ENCODE measurements at places on chromosomes 1 and 21.
A peak's percentile ranks its signal among the peaks of the same experiment; 100 is the strongest.

DNA sequence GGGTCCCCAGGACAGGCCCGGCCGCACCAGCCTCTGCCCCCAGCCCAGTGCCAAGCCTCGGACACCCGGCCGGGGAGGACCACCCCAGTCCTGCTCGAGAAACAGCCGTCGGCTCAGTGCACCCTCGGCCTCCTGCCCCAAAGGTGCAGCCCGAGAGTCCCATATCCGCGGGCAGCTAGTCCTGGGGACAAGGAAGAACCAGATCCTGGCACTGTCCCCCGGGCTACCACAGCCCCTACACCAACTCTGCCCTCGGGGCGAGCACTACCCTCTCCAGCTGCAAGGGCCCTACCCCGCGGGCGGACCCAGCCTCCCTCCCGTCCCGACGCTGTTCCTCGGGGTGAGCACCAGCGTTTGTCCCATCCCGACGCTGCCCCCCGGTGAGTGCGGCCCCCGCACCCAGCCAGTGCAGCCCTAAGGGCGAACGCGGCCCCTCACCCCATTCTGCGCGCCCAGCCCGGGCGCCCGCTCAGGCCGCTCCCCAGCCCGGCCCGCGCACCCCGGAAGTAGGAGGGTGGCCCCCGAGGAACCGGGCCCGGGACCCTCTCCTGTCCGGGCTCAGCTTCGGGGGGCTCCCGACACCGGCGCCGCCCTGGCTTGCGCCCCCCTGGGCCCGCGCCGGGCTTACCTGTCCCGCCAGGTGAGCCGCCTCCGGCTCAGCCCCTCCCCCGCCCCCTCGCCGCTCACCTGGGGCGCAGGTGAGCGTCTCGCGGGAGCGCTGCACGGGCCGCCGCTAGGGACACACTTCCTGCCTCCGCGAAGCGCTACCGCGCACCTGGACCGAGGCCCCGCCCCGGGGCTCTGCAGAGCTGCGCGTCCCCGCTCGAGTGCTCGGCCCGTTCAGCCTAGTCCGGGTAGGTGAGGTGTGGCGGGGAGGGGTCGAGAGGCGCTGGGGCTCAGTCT, at the start of gene KDF1:
Gene KDF1 (minus strand): TSS at position 747 of the 903 bp plus-strand sequence. CDS start 8,088 bp downstream, outside the sequence.
- DNase-seq, result no peak

GRCh38 chr1:228152918-228153258, 3.2 kb downstream of the GJC2 start:
- no peak for DNase-seq

DNA sequence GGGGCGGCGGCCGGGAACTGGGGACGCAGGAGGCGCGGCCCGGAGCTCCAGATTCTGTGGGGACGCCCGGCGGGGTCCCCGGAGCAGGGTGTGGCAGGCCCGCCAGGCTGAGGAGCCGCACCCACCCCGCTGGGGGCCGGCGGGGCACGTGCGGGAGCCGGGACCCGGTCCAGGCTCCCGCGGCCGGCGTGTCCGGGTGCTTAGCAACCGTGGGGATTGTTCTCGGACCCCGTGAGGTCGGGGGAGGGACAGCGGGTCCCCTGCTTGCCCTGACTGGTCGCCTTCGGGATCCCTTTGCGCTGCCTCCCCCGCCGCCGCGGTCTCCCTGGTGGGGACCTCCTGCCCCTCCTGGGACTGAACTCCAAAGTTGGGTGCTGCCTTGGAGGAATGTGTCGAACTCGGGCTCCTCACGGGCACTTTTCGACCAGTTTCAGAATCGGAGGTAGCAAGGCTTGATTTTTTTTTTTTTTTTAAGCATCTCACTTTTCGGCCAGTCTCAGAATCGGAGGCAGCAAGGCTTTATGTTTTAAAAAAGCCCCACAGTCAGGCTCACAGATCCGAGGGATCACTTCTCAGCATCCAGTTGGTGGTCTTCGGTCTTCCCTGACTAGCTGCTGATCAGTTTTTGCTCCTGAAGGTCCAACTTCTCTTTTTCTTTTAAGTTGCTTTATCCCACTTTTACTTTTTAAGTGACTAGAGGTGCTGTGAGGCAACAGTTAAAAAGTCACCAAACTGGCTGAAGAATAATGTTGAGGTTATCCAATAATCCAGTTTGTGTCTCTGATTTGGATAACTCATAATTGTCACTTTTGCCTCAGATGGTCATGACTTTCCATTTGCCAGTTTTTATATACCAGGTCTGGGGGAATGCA, 648 bp downstream of the FAM76A start:
- DNase-seq, result no peak

DNA sequence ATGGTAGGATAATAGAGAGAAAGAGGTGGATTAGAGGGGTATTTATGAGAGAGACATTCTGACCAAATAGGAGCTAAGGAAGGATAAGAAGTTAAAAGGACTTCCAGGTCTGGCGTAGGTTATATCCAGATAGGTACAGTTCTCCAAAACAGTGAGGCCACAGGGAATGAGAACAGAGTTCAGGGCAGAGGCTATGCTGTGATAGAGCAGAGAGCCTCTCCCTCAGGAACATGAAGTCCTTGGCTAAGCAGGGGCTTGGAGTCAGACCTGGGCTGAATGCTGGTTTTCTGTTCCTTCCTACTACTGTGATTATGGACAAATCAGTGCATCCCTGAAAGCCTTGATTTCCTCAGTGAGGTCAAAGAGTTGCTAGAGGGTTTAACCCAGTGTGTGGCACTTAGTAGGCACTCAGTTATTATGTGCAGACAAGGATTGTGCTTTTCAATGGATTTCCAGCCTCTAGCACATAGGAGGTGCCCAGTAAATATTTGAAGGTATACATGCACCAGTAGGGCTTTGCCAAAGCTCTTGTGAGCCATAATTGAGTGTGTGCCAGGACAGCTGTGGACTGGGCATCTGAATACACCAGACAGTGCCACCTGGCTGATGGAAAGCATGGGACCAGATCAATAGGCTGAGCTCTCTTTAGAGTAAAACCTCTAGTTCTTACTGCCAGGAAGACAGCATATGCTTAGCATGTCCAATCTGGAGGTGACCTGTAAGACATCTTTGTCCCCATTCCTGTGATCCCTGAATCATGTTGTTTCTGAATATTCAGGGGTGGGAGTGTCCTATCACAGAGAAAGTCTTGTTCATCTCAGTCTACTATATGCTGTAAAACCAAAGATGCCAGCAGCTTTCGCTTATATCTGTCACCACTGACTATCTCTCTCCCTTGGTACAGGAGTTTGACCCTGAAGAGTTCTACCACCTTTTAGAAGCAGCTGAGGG, 111.1 kb downstream of the PIK3R3 start:
- no peak for DNase-seq

DNA sequence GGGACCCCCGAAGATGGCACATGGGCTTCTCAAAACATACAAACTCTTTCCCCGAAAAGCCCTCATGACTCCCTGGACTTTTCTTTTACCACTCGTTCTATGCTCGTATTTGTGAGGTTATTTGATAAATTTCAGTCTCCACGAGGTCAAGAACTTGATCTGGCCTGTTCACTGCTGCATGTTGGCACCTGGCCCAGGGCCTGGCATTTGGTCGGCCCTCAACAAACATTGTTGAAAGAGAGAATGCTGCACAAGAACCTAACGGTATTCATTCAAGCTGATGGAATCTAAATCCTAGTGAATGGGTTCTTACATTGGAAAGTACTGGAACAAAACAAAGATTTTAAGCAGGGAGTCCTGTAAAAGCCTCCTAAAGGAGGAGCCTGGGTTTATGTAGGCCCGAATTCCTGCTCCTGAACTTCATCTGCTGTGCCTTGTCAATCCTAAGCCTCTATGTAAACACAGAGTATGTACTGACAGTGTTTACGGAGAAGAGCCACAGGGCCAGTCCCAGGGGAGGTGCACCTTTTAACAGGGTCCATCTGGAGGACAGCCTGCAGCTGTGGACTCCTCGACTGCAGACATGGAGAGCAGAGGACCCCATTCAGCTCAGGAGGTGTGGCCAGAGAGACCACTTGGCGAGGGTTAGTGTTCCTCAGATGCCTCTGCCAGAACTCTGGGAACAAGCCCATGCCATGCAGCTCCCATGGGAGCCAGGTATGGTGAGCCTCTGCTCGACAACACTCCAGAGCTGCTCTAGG, 46.9 kb downstream of the L1TD1 start:
- DNase-seq, result no peak

DNA sequence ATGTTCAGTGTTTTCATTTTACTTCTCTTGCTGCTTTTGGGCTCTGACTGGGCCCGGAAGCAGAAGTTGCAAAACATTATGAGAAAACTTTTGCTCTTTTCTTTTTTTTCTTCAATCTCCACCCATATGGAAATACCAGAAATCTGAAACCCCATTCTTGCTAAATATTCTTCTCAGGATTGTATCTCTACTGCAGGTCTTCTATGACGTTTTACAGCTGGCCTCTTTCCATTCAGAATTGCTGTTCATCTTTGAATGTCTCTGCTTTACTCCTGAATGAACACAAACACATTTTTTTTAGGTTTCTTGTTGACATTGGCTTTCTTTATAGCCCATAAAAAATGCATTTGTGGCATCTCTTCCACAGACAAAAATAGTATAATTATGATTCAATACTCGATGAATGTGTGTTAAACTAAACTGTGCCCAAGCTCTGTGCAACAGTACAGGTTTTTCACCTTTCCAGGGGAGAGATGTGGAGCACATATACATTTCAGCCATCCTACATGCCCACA, 18.8 kb downstream of the PTPRC start:
- peak; percentile 64 for DNase-seq

DNA sequence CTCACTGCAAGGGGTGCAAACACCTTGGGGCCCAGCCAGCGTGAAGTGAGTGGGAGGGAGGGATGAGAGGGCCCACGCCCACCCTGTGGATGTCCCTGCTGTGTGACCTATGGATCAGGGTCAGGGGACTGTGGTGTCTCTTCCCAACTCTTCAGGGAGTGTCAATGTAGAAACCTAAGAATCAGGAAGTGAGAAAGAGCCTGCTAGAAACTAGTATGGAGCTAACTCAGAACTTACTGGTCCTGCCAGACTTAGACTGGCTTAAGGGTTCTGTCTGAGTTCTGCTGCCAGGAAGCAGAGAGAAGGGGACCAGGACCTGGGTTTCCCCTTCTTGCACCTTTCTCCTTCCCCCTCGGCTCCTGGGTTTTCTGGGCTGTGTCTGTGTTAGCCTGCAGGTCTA, 1.8 kb upstream of the IL10 start:
- no peak for DNase-seq

GRCh38 chr1:24580756-24581155, 24.9 kb downstream of the NCMAP start:
- no peak for DNase-seq

GRCh38 chr21:33478182-33478581, 1.6 kb downstream of the TMEM50B start:
- no peak for DNase-seq

All from smooth muscle cell of the brain vasculature (primary cell).